GM23248 (cell line): ENCODE measurements at places on chromosomes 6 and 20.

DNA sequence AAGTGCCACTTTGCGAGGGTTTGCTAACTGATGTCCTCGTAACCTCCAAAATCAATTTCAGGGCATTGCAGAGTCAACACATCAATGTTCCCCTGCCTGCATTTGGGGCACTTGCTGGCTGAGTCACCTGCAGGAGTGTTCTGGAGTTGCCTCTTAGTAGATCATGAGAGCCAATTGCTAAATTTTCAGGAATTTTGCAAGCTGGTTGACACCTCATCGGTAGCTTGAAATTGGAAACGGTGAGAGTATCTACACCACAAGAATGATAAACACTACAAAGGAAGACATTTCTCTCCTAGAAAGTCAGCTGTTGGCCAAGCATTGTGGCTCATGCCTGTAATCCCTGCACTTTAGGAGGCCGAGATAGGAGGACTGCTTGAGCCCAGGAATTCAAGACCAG is 10.8 kb upstream of the BFSP1 start:
- peak; percentile 90 for DNase-seq

DNA sequence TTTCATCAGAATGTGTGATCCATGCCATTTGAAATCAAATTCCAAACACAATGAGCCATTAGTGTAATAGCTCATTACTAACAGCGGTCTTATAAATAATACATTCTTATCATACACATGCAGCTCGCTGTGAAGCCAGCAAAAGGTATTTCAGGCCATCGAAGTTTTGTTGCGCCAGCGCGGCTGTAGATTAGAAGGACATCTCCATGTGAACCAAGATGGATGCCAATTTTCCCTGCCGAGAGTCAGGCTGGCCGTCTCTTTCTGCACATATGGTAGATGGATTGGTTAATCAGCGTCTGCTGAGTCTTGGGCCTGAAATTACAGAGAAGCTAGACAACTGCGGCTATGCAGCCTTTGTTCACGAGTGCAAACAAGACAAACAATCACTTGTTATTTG is 44.1 kb downstream of the CFAP61 start:
- peak; percentile 29 for DNase-seq

DNA sequence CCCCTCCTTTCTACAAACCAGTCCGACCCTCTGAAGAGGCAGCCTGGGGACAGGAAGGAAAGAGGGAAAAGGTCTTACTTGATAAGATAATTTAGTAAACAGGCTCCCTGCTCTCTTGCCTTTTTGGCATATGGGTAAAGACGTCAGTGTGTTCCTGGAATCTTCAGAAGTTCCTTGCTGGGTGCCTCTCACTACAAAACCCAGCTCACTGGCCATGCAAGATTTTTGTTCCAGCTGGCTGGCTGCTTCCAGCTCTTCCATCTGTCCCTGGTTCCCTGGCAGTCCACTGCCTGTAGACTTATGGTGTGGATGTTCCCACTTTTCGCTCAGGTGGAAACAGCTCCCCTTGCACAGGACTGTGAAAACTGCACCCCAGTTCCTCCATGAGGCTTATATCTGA is 57.4 kb downstream of the MOCS1 start:
- DNase-seq: no peak

GRCh38 chr6:53547166-53547810 is 2.4 kb upstream of the GCLC start:
- DNase-seq: no peak

DNA sequence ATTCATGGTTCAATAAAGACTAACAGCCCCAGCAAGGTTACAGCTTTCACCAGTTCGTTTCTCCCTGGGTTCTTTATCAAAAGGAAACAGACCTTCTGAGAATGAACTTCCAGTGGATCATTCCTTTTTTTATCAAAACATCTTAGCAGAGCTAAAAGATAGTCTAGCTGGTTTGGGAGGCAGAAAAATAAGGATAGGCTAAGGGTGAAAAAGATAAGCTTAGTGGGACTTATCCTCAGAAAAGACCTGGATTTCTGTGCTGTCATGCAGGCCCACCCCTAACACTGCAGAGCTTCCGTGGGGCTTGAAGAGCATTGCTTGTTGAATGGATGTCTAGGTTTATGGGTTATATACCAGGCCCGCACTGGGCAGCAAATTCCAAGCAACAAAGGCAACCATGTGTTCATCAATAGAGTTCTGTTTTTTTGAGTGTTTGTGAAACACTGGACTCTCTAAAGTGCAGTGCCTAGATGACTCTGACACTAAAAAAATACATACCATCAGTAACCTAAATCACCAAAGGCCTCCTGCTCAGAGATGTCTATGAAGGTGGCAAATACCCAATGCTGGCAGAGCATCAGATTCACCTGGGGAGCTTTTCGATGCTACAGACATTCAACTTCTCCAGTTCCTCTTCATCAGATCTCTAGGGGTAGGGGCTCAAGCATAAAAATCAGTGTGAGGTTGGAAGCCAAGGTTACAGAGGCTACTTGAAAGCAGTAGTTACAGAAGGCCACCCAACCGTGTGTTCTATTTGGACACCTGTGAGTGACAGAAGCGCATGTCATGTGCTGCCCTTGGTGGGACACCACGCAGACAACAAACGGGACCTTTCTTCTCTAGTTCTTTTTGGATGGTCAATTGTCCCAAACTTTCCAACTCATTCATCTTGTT is 53.0 kb downstream of the TNFAIP3 start:
- no peak for DNase-seq
